Activated CD8-positive, alpha-beta memory T cell treated with anti-CD3 and anti-CD28 coated beads for 1 hour (primary cell): ENCODE measurements at places on chromosomes 6 and 20.

- no peak for DNase-seq
These were observed 531.9 kb upstream of the MAN1A1 start for GRCh38 chr6:119881416-119881815.

DNA sequence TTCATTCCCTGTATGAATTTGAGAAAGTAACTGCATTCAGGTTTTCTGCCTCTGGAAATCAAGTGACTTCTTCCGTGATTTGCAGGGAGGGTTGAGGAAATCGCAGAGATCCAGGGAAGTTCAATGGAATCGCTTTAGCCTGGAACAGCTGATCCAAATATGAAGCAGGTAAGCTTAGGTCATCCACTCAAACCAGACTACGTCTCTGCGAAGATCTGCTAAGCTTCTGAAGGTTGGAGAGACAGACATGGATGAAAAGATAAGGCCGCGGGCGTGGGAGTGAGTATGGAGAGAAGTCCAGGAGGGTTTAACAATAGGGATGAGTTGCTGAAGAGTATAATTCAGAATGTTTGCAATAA lies 34.2 kb upstream of the BTN3A2 start:
- no peak for DNase-seq

- DNase-seq, result no peak
These were observed 272.5 kb downstream of the CLIC5 start for GRCh38 chr6:45743028-45743615.

DNA sequence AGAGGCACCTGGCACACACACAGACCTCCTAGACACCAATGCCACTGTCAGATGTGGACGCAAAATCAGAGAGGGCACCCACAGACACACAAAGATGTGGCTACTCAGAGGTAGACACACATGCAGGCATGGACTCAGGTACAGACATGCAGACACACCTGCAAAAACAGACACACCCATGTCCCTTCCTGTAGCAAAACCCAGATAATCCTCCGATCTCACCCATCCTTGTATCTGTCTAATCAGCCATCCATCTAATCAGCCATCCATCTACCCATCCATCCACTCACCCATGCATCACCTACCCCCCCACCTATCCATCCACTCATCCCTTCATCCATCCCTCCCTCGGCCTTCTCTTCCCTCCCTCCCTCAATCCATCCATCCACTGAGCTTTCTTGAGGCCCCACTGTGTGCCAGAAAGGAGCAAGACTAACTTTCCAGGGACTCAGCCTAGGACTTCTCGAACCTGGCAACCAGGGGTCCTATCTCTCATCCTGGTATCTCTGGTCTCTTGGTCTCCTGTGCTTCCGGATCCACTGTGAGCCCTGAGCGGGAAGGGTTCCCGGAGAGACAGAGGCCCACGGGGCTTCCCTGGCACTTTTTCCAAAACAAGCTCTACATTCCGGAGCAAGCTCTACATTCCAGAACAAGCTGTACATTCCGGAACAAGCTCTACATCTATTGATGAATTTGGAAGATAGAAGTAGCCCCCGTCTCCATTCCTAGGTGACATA lies 1.1 kb upstream of the TGM2 start:
- DNase-seq, result no peak

- DNase-seq, result peak; percentile 21
These were observed 709 bp downstream of the SCAND1 start for GRCh38 chr20:35953387-35954199.

DNA sequence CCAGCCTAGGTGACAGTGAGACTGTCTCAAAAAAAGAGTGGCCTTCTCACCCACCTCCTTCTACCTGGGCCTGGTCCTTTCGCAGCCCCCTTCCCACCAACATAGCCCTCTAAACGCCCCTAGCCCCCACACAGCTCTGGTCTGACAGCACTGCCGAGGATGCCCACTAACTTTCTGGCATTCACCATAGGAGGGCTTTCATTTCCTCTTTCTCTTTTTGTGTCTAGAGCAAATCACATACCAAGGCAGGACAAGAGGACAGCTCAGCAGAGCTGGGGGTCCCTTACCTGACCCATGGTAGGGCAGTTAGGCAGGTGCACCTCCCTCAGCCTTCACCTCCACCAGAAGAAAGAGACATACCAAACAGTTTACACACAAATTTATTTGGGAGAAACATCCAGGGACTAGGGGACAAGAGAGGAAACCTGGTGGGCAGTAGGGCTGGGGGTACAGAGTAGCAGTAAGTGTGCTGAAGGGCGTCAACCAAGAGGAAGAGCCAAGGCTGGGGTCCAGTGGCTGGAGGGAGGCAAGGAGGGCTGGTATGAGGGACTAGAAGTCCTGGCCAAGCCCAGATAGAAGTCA lies 4.5 kb downstream of the LY6G5C start:
- DNase-seq, result no peak

DNA sequence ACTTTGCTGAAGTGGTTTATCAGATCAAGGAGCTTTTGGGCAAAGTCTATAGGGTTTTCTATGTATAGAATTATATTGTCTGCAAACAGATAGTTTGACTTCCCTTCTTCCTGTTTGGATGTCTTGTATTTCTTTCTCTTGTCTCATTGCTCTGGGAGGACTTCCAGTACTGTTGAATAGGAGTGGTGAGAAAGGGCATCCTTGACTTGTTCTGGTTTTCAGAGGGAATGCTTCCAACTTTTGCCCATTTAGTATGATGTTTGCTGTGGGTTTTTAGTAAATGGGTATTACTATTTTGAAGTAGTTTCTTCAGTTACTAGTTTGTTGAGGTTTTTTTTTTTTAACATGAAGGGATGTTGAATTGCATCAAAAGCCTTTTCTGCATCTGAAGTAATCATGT lies 36.1 kb downstream of the KCNS1 start:
- no peak for DNase-seq

DNA sequence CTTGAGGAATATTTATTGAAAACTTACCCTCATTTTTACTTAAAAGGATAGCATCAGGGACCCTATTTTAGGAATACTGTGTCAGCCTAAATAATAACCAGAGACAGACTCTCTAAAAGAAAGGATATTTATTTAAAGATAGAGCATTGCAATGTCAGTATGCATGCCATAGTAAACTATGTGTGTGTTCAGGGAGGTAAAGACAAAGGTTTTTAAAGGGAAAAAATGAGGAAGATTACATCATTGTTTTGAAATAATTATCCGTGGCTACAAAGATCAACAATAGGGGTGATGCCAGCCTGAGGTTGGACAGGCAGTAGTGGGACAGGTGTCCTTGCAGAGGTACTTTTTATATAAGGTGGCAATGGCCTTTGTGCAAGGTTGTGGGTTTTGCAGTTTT lies 23.7 kb upstream of the CFAP206 start:
- DNase-seq, result no peak

GRCh38 chr20:52379723-52380336 lies 188.3 kb upstream of the ZFP64 start:
- DNase-seq, result peak; percentile 17

- no peak for DNase-seq
These were observed 314.0 kb upstream of the RSPO3 start for GRCh38 chr6:126804332-126805064.

GRCh38 chr6:530425-530824 lies 126.5 kb downstream of the HUS1B start:
- DNase-seq, result no peak

- DNase-seq, result no peak
These were observed 122.3 kb upstream of the PMEPA1 start for GRCh38 chr20:57831993-57832585.

- DNase-seq, result peak; percentile 38
These were observed at the start of gene ACSS1 for GRCh38 chr20:25058051-25058846. Gene ACSS1, minus strand, starts transcription at chr20:25058139. Its CDS starts 37 bp downstream, at chr20:25058102.

GRCh38 chr6:111865909-111866546 lies 7.2 kb downstream of the FYN start:
- no peak for DNase-seq

DNA sequence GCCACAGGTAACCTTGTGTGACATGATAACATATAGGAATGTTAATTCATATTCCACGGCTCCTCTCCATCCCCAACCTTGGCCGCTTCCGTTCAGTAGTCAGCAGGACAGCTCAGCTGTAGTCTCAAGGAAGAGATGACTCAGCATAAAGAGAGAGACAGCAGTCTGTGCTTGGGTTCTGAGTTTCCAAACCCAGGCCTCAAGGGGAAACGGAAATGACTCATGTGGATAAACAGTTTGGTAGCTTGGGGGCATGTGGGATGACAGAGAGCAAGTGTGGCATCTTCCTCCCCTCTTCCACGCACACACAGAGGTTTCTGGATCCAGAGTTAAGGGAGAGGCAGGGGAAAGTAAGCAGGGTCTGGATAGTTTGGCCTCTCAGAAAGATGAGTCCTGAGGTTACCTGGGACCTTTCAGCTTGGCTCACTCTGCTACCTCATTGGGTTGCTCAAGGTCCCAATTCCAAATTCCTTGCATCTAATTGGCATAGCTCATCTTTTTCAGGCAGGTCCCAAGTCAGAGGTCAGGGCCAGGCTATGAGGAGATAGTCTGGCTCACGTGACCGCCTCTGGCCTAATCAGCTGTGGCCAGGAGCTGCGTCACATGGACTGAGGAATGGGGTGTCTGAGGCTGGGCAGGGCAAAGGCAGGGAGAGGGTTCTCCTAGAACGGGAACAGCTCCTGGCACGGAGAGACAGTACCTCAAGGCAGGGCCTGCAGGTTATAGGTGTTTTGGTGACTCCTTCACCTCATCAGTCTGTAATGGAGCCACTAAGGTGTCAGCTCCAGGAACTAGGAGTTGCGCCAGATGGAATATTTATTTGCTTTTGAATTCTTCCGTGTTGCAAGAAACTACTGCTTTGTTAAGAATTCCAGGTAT lies 36.5 kb upstream of the MLN start:
- DNase-seq, result no peak

DNA sequence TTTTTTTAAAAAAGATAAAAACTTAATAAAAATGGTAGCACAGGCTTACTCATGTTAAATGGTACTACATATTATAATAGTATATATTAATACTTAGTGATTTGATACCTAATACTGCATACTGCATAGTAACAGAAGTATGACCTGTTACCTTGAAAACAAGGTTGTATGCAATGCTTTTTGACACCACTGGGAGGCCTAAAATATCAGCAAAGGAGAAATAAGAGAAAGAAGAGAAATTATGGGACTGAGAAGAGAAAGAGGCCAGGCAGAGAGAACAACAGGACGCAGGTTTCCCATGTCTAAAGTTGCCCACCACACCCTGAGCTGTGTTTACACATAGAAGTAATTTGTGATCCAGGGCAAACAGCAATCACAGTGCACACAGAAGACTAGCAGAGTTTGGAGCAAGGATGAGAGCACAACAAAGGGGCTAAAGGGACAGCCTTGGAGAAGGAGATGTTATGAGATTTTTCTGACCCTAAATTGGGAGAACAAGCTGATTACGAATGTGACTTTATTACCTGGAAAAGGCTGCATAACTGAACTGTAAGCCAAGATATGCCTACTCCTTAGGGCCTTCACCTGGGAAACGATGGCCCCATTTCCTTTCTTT lies 73.2 kb downstream of the ROS1 start:
- no peak for DNase-seq

- DNase-seq, result no peak
These were observed 11.8 kb downstream of the SRC start for GRCh38 chr20:37357481-37358365.

DNA sequence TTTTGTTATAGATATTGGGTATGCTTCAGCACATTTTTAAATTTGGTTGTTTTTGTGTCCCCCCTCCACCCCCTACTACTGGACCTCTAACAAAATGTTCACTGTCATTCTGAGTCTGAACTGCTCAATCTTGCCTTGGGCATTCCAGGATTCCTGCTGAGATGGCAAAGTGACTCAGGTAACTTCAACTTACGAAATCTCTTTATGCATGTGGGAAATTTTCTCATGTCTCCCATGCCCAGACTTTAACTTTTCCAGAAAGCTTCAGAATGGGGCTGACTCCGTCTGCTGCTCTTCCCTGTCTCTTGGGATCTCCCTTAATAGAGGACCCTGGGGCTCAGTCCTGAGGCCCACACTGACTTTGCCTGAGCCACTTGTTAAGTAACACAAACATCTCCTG lies 14.0 kb downstream of the CYP39A1 start:
- DNase-seq, result no peak

DNA sequence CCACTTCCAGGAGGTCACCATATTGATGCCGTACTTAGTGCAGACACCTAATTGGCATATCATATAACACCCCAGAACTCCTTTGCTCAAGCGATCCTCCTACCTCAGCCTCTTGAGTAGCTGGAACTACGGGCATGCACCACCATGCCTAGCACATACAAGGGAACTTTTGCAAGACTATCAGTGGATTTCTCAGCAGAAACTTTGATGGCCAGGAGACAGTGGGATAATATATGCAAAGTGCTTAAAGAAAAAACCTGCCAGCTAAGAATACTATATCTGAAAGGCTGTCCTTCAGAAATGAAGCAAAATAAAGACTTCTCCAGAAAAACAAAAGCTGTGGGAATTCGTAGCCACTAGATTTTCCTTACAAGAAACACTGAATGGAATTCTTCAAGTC lies 387.1 kb downstream of the DHX35 start:
- no peak for DNase-seq

GRCh38 chr20:10625641-10626040 lies 48.2 kb downstream of the JAG1 start:
- no peak for DNase-seq

DNA sequence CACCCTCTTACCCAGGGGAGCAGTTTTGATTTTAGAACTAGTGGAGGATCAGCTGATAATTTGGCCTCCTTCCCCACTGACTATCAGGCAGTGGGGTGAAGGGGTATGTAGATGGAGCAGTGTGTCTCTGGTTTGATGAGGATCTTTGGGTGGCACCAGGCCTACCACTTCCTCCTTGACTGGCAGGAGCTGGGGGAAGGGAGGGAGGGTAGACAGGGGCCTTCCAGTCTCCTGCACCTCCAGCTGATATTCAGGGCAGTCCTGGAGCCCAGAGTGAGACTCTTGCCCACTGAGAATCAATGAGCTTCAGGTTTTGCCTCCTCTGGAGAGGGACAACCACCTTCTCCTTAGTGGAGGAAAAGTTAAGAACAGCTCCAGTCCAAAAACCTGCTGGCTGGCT lies 3.2 kb downstream of the DEF6 start:
- DNase-seq, result no peak
